PC-9 (cell line): ENCODE measurements at places on chromosomes 1 and 21. TPM values are rescaled to one million over a fixed set of nuclear protein-coding genes. Genes with fewer than 3 reads are reported as not detected.

- DNase-seq = no peak
Observed at GRCh38 chr1:18484721-18485120, 4.0 kb downstream of the KLHDC7A start.

- no peak for DNase-seq
Observed at GRCh38 chr1:183222909-183223308, 36.8 kb downstream of the LAMC2 start.

DNA sequence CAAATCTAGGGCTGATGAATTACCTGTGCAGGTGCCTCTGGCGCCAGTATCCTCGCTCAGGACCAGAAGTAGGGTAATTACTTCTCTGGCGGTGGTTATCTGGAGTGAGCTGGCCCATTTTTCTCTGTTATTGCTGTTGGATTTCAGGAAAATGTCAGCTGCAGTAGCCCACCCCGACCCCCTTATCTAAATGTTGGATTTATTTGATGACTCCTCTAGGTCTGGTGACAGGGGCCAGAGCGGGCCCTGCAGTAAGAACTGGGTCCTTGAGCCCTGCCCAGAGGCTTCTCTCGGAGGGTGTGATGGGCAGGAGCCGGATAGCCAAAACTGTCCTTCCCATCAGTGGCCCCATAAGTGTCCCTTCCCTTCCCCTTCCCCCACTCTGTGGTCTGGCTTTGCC lies 384.3 kb downstream of the PTPRU start:
- no peak for DNase-seq

DNA sequence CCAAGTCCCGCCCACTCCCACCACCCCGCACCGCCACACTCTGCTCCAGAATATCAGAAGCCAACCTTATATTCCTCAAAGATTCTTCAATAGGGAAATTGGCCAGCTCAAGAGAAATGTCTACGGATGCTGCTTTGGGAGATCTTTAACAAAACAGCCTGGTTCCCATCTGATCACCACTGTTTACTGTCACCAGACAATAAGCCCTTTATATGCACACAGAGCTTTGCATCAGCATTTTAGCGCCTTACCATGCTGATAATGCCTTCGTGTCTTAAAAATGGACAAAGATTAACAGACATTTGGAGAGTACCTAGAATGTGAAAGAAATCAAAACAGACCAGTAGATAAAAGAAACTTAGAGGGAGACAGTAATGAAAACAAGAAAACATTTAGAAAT lies 141.7 kb upstream of the SYT6 start:
- DNase-seq = no peak

The MATN1 gene
- 0.37 and 0.50 TPM in 2 replicates for total RNA-seq

The MMEL1 gene
- total RNA-seq = 2.7 and 4.9 TPM in 2 replicates
